ENCODE measurements at places on chromosomes 5 and 9.

DNA sequence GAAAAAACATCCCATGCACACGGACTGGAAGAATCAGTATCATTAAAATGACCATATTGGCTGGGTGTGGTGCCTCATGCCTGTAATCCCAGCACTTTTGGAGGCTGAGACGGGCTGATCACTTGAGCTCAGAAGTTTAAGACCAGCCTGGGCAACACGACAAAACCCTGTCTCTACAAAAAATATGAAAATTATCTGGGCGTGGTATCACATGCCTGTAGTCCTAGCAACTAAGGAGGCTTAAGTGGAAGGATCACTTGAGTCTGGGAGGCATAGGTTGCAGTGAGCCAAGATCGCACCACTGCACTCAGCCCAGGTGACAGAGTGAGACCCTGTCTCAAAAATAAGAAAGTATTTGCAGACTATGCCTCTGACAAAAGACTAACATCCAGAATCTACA, 68.4 kb downstream of the TTC39B start:
- DNase-seq, result no peak

DNA sequence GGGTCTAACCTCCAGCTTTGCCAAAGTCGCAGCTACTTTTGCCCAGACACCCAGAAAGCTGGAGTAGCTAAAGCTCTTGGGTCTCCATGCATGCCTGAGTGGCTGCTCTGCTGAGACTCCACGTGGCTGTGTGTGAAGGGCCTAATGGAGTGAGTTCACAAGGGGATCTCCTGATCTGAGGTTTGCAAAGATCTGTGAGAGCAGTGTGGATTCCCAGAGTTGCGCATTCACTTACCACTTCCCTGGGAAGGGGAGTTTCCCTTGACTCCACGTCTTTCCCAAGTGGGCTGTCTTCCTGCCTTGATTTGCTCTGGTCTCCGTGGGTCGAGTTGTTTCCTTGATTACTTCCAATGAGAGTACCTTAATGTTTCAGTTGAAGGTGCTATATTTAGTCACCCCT, 17.6 kb upstream of the CDKN2B start:
- DNase-seq, result no peak

- peak; percentile 18 for DNase-seq
Observed at GRCh38 chr9:2377117-2377516, 244.5 kb upstream of the VLDLR start.

GRCh38 chr5:129963359-129963758, 59.1 kb downstream of the CHSY3 start:
- DNase-seq, result no peak

DNA sequence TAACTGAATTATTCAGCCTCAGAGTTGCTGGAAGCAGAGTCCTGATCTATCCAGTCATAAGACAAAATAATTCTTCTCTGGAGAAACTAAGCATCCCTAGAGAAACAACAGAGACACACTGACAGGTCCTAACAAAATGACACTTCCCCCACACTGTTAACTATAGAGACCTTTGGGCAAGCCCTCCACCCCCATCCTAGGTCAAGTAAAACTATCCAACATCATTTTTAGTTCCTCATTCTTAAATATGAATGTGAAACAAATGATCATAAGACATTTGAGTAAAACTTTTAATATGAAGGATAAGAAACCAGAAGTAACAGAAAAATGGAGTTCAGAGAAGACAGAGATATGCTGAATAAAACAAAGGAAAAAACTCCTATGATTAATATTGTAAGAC, 30.9 kb downstream of the CNTLN start:
- no peak for DNase-seq

GRCh38 chr5:31993165-31993961, 180.8 kb downstream of the GOLPH3 start:
- DNase-seq, result no peak
